ENCODE measurements at places on chromosomes 11 and 22.

DNA sequence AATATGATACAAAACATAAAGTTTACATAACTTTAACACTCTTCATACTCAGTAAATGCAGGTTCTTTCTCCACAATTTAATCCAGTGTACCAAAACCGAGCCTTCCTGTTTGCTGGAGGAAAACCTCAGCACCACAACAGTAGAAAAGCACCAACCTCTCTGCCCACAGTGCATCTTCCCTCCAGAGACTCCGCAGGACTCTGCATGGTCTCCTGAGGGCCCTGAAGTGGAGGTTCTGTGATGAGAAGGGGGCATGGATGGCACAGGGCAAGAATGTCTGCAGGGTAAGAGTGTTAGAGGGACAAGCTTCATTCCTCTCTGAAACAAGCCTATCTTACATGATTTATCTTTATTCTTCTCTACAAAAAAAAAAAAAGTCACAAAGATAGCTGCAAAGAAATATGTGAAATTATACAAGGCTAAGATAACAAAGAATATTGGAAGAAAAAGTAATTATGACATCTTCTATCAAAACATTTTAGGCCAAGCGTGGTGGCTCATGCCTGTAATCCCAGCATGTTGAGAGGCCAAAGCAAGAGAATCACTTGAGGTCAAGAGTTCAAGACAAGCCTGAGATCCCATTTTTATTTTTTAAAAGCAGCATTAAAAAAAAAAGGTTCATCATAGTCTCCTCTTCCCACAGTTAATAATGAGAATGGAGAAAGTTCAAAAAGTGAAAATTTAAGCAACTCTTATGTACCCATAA, 102.0 kb downstream of the VPREB1 start:
- H3K27ac ChIP-seq, result no peak overlapping the region
- peaks cover 21% of the 10 kb centered on the region for H3K27me3 ChIP-seq
- DNase-seq, result no peak
- no peak overlapping the region for H3K4me3 ChIP-seq

DNA sequence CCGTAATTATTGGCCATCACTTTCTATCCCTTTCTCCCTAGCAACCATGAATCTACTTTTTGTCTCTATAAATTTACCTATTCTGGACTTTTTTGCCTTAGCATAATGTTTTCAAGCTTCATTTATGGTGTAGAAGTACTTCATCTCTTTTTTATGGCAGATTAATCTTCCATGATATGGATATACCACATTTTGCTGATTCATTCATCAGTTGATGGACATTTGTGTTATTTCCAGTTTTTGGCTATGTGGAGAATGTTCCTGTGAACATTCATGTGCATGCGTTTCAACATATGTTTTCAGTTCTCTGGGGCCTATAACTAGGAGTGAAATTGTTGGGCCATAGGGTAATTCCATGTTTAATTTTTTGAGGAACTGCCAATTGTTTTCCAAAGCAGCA, 12.8 kb downstream of the CAPN1 start:
- H3K36me3 ChIP-seq, result peaks cover 5% of the 10 kb centered on the region
- H3K4me1 ChIP-seq, result no peaks in the 10 kb centered on the region
- no peak for DNase-seq
- H3K27ac ChIP-seq, result no peak overlapping the region
- H3K4me3 ChIP-seq, result no peak overlapping the region
- no peaks in the 10 kb centered on the region for H3K27me3 ChIP-seq

DNA sequence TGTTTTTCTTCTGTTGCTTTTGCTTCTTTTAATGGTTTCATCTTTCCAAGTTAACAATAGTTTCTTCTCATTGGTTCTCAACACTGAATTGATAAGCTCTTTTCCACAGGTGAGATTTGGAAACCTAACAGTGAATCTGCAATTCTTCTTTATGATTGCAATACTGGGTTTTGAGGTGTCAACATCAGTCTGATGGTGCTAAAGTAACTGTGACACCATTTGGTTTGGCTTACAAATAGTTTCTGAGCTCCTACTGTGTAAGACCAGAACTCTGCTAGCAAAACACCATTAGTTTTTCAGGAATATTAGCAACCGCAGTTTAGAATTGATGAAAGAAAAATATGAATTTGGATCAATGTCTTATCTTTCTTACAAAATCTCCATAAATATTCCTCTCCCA, 58.6 kb downstream of the MAML2 start:
- H3K36me3 ChIP-seq, result peaks cover 31% of the 10 kb centered on the region
- no peaks in the 10 kb centered on the region for H3K27me3 ChIP-seq
- H3K4me1 ChIP-seq, result peaks cover 93% of the 10 kb centered on the region
- DNase-seq, result no peak

- H3K27ac ChIP-seq, result no peak overlapping the region
- no peak overlapping the region for H3K4me3 ChIP-seq
- H3K27me3 ChIP-seq, result peaks cover 36% of the 10 kb centered on the region
- no peaks in the 10 kb centered on the region for H3K4me1 ChIP-seq
These were observed 7.0 kb upstream of the NEFH start for GRCh38 chr22:29473001-29473400.

DNA sequence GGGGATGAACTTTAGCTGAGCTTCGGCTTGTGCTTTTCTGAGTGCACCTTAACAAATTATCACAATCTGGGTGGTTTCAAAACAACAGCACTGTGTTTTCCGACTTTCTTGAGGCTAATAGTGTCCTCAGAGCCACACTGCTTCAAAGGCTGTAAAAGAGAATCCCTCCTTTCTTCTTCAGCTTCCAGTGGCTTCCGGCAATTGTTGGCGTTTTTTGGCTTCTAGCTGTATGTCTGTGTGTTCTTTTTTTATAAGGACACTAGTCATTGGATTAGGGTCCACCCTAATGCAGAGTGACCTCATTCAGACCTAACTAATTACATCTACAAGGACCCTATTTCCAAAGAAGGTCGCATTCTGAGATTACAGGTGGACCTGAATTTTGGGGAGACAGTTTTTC, 30.6 kb downstream of the KIAA1671 start:
- no peak overlapping the region for H3K4me3 ChIP-seq
- H3K36me3 ChIP-seq, result no peaks in the 10 kb centered on the region
- H3K27me3 ChIP-seq, result peaks cover 8% of the 10 kb centered on the region
- peaks cover 7% of the 10 kb centered on the region for H3K4me1 ChIP-seq

DNA sequence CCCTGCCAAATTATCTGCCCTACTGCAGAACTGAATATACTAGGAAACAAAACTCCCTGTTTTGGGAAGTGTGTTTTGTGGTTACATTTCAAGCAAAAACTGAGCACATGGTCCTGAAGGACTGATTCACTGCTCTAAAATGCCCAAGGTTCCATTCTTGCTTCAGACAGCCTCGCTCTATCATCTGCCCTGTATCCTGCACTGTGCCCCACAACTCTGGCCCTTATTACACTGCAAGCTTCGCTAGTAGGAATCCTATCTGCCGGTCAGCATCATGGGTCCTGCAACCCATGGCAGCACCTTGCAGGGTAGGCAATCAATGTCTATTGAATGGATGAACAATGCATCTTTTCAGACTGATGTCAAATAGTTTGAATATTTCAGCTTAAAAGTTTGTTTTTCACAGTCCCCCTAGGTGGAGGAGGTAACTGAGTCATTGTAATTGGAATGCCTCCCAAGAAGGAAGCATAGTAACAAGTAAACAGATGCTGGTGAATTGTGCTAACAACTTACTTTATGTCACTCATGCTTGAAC, 21.3 kb downstream of the LAYN start:
- DNase-seq, result no peak
- no peak overlapping the region for H3K27ac ChIP-seq
- no peaks in the 10 kb centered on the region for H3K36me3 ChIP-seq
- H3K27me3 ChIP-seq, result no peaks in the 10 kb centered on the region

DNA sequence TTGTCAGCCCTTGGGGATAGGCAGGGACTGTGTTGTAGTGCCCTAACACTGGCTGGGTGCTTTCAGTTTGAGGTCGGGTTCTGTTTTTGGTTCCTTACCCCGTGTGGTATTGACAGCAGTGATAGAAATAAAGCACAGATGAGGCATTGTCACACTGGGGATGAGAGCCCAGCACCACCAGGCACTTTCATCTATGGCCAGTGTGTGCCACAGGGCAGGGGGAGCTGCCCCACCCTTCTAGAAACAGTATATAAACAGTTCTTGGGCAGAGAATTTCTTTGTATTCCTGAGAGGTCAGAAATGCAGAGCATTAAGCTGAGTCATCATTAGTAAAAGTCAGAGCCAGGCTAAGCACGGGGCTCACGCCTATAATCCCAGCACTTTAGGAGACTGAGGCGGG, 23.1 kb upstream of the CDC42EP2 start:
- no peaks in the 10 kb centered on the region for H3K4me1 ChIP-seq
- DNase-seq, result no peak
- no peak overlapping the region for H3K4me3 ChIP-seq
- H3K27me3 ChIP-seq, result no peaks in the 10 kb centered on the region

GRCh38 chr11:74672956-74673692, 58.1 kb downstream of the CHRDL2 start:
- H3K4me1 ChIP-seq, result no peaks in the 10 kb centered on the region
- no peak overlapping the region for H3K27ac ChIP-seq
- H3K4me3 ChIP-seq, result no peak overlapping the region
- H3K36me3 ChIP-seq, result no peaks in the 10 kb centered on the region
- no peaks in the 10 kb centered on the region for H3K27me3 ChIP-seq

DNA sequence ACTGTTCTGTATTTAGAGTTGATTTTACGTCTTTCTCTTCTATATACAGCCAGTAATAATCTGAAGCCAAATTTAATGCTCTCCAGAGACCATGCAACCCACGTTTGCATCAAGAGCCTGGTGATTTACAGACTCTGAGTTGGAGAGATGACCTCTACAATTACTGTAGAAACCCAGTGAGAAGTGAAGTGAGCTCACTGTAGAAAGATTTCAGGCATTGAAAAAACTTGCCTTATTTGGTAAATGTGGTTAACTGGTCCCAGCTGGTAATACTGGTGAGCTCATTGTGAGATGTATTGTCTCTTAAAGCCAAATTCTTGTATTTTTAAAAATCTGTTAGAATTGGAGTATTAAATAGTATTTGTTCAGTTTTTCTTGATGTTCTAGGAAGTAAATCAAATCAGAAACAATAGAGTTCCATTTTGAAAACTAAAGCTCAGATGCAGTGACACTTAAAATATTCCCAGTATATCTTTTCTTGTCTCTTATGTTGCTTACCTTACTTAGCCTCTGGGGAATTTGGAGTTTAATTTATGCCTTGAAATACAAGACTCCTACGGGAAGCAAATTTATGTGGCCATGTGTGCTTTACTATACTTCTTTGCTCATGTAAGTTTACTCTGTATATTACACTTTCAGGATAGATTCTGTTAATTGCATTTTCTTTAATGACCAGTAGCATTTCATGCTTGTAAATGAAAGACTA, 189.9 kb downstream of the ARHGAP42 start:
- H3K4me3 ChIP-seq, result no peak overlapping the region
- H3K4me1 ChIP-seq, result no peaks in the 10 kb centered on the region
- no peaks in the 10 kb centered on the region for H3K36me3 ChIP-seq
- no peak for DNase-seq
- no peak overlapping the region for H3K27ac ChIP-seq

- no peaks in the 10 kb centered on the region for H3K4me1 ChIP-seq
- DNase-seq, result no peak
- H3K4me3 ChIP-seq, result no peak within 1 kb of the TSS
- no peak within 1 kb of the TSS for H3K27ac ChIP-seq
- no peaks in the 10 kb centered on the region for H3K36me3 ChIP-seq
- H3K27me3 ChIP-seq, result no peaks in the 10 kb centered on the region
These were observed at the start of gene OR8H2 for GRCh38 chr11:56103210-56103737. Gene OR8H2 (plus strand): TSS chr11:56103687. CDS start chr11:56105043, 1,356 bp downstream.

DNA sequence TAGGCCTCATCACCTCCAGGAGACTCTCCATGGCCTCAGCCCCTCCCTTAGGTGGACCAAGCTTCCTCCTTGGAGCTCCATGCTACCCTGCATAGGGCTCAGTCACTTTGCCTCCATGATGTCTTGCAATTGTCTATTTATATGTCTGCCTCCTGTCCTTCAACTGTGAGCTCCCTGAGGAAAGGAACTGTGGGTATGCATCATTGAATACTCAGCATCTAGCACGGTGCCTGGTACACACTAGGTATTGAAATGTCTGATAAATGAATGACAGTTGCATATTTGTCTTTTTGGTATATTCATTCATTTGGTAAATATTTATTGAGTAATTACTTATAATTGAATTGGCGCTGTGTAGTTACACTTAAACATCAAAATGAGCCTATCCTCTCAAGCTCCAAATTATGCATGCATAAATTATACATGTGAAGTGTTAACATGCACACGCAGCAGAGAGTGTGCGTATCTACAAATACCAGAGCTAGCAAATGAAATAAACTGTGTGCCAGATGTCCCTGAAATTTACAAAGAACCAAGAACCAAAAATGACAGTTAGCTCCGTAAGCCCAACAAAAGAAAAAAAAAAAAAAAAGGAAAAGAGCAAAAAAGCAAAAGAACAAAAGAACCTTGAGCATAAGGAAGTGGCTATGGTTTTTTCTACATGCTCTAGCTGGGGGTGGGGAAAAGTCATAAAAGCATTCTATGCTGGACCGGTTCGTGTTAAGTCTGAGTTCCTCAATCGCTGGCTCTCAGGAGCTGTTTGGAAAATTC, 25.2 kb downstream of the GRAP2 start:
- peaks cover 54% of the 10 kb centered on the region for H3K4me1 ChIP-seq
- no peaks in the 10 kb centered on the region for H3K36me3 ChIP-seq
- peak overlapping the region; percentile 91 for H3K27ac ChIP-seq

DNA sequence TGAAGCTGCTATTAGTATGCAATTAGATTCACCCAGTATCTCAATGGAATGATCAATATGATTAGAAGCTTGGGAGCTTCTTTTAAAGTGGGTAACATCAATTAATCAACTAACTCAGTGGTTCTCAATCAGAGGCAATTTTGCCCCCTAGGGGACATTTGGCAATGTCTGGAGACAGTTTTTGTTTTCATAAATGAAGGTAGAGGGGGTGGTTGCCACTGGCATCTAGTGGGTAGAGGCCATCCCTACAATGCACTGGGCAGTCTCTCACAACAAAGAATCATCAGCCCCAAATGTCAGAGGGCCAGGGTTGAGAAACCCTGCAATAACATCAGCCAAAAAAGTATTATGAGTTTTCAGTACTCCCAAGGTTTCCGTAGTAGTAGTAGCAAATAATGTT, 5.9 kb upstream of the AMOTL1 start:
- no peak for DNase-seq
- H3K27me3 ChIP-seq, result peaks cover 5% of the 10 kb centered on the region
- no peak overlapping the region for H3K27ac ChIP-seq

- no peaks in the 10 kb centered on the region for H3K36me3 ChIP-seq
- no peak overlapping the region for H3K27ac ChIP-seq
- H3K4me1 ChIP-seq, result peaks cover 38% of the 10 kb centered on the region
- peaks cover 53% of the 10 kb centered on the region for H3K27me3 ChIP-seq
- H3K4me3 ChIP-seq, result peak overlapping the region; percentile 89
These were observed 67.5 kb downstream of the PRR5L start for GRCh38 chr11:36363361-36364268.

DNA sequence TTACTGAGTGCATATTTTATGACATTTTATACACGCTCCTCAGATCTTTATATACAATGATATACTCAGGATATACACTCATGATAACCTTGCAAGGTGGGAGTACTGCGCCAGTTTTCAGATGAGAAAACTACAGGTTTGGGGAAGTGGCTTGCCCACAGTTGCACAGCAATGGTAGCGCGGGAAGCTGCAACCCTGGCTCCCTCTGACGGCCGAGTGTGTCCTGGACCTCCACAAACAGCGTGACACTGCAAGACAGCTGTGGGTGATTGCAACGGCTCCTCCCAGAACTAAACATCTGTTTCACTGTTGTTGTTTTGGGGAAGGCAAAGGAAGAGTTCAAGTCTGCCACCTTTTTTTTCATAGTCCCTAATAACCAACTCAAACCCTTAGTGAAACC, 47.0 kb downstream of the PACSIN2 start:
- no peak overlapping the region for H3K4me3 ChIP-seq
- no peak for DNase-seq
- H3K36me3 ChIP-seq, result peaks cover 1% of the 10 kb centered on the region
- H3K27me3 ChIP-seq, result no peaks in the 10 kb centered on the region

- H3K27me3 ChIP-seq, result peaks cover 24% of the 10 kb centered on the region
- no peaks in the 10 kb centered on the region for H3K36me3 ChIP-seq
- H3K27ac ChIP-seq, result no peak overlapping the region
These were observed 18.1 kb downstream of the TSKU start for GRCh38 chr11:76801225-76801624.
